Gastroesophageal sphincter (tissue), 4 donors: ENCODE measurements at places on chromosomes 6 and 20. TPM values are rescaled to one million over a fixed set of nuclear protein-coding genes. Genes with fewer than 3 reads are reported as not detected.

TNFRSF6B gene
- 8.9 TPM for total RNA-seq

RNF146 gene
- 88.9 TPM for total RNA-seq

PHACTR1 gene
- 27.3 TPM for total RNA-seq

ARG1 gene
- not detected for total RNA-seq

FAM217A gene
- not detected for total RNA-seq

HNF4A gene
- not detected for total RNA-seq

RAET1L gene
- 0.23 TPM for total RNA-seq

DSP gene
- 5.8 TPM for total RNA-seq

PAK5 gene
- not detected for total RNA-seq

FAM209B gene
- total RNA-seq = not detected

MAN1A1 gene
- 132 TPM for total RNA-seq

STMND1 gene
- total RNA-seq = not detected

NTSR1 gene
- total RNA-seq = 0.22 TPM

DDO gene
- total RNA-seq = 2.1 TPM

GJA10 gene
- not detected for total RNA-seq

PKIG gene
- 274 TPM for total RNA-seq

MUC22 gene
- total RNA-seq = 0.16 TPM
